Kasumi-1 (cell line): ENCODE measurements at places on chromosomes 5 and 9.

DNA sequence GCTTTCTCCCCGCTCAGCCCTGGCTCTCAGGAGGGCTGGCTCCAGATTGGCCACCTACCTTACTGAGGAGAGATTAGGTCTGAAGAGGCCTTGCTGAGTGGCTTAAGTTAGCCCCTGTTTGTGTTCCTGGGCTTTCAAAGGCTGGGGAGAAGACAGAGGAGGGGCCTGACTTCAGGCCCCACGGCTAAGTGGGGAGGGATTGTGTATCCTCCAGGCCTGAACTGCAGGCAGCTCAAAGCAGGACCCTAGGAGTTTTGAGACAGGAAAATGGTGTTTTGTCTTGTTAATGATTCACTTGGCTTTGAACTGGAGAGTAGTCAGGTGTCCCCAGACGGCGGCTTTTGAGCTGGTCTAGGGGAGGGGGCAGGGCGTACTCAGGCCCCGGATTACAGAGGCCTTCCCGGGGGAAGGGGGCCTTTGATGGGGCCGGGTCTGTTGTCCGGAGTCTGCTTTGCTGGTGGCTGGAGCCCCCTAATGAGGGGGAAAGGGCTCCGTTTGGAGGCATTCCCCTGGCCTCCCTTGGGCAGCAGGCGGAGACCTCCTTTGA, 162.0 kb upstream of the SMIM23 start:
- DNase-seq, result no peak

DNA sequence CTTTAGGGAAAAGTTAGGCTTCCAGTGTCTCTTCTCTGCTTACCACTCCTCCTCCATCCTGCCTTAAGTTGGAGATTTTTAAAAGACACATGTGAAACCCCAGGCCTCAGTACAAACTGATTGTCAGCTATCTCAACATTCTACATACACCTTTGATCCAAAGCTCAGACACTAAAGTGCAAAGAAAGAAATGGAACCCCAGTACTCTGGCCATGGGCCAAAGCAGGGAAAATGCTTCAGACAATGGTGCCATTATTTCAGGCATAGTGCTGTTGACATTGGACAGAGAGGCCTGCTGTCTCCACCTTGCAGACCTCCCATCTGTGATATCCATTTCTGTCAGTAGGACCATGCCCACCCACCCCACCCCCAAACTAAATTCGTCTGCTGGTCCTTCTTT, 49.1 kb downstream of the G3BP1 start:
- no peak for DNase-seq

- no peak for DNase-seq
Measured at GRCh38 chr5:15799612-15800011, 299.6 kb downstream of the FBXL7 start.

DNA sequence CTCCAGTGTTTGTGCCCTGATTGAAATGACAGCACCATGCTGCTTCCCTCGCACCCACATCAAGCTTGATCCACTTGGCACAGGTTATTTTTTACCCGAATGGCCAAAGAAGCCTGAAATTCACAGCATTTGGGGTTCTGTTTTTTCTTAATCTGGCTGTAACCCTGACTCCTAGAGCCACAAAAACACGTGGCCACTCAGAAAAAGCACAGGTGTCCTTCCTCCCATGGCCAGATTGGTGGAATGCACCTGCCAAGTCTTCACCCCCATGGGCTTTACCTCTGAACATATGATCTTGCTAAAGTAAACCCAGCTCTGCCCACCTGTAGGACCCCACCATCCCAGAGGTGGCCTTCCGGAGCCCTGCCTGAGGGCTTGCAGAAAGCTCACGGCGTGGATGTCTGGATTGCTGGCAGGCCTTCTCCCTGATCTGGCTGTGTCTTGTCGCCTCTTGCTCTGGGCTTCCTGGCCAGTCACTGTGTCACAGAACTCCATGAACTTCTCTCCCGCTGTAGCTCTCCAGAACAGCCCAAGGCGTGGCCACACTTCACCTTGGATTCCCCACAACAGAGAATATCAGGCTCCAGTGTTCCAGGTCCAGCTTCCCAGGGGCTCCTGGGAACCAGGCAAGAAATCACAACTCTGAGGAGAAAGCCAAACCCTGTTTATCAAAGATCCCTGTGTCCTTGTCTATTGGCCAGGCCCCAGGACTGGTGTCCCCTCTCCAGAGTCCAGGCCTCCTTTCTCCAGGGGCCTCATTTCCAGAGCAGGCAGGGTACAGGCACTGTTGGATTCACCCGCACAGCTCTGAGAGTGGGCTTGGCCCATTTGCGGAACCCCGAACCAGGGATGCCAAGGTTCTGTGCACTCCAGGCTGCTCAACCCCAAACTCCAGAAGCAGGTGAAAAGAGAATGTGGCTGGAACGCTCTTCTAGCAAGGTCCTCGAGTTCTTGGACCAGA, 272.5 kb downstream of the SYK start:
- DNase-seq, result no peak

DNA sequence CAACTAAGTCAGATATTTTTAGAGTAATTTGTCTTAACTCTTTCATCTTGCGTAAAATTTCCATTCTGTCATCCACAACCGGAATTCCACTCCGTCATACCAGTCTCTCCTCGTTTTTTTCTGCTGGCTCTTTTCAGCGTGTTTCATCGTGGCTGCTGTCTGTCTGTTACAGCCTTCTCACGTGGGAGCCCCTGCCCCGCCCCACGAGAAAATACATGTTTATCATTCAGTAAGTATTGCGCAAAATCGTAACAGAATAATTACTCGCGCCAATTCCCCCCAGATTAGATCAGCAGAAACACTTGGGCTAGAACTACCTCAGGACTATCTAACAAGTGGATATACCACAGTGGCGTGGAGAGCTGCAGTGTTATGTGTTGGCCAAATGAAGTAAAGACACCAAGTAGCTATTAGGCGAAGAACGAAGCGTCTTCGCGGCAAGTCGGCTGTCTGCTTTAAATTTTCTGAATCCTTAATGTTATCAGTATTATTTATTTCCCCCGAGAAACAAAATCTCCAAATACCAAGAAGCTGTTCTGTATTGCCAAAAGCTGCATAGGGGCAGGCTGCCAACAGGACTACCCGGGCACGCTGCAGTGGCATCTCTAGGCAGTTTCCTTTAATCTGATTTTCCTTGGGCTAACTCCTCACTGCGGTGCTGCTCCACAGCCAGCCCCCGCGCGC, 566 bp upstream of the FOCAD start:
- DNase-seq, result peak; percentile 38

- no peak for DNase-seq
Measured at GRCh38 chr9:91807643-91808246, 142.3 kb downstream of the ROR2 start.
